H9 (cell line): ENCODE measurements at places on chromosomes 16 and 17. TPM values are rescaled to one million over a fixed set of nuclear protein-coding genes. Genes with fewer than 3 reads are reported as not detected.

CTRB2 gene
- total RNA-seq, result not detected in 2 replicates

ACAP1 gene
- 15.5 and 18.2 TPM in 2 replicates for total RNA-seq

LRRC75A gene
- 9.4 and 10.1 TPM in 2 replicates for total RNA-seq

ITGA2B gene
- total RNA-seq, result 8.3 and 10.1 TPM in 2 replicates

ABCA5 gene
- total RNA-seq, result 4.0 and 4.5 TPM in 2 replicates

TMEM100 gene
- 0.17 TPM in 1 of 2 replicates, not detected in the other for total RNA-seq

SRCIN1 gene
- 6.7 and 6.9 TPM in 2 replicates for total RNA-seq

P2RX5 gene
- 4.2 and 4.7 TPM in 2 replicates for total RNA-seq

DPEP3 gene
- 0.59 and 0.68 TPM in 2 replicates for total RNA-seq

TM4SF5 gene
- total RNA-seq, result not detected in 2 replicates

PPY gene
- total RNA-seq, result 0.59 TPM in 1 of 2 replicates, not detected in the other

LGALS9B gene
- not detected in 2 replicates for total RNA-seq

C17orf78 gene
- total RNA-seq, result not detected in 2 replicates

KRTAP2-3 gene
- not detected in 2 replicates for total RNA-seq

PALB2 gene
- total RNA-seq, result 37.7 and 40.3 TPM in 2 replicates

ZNRF1 gene
- 48.7 and 49.6 TPM in 2 replicates for total RNA-seq

MCRIP1 gene
- 117 and 118 TPM in 2 replicates for total RNA-seq

TMC7 gene
- 4.3 and 4.8 TPM in 2 replicates for total RNA-seq

MPP3 gene
- total RNA-seq, result 5.7 and 6.9 TPM in 2 replicates

TMEM238L gene
- total RNA-seq, result not detected in 2 replicates

C1QTNF8 gene
- not detected in 2 replicates for total RNA-seq

C1QTNF1 gene
- total RNA-seq, result 0.55 and 0.96 TPM in 2 replicates
